ENCODE measurements at places on chromosomes 11 and 22. TPM values are rescaled to one million over a fixed set of nuclear protein-coding genes. Genes with fewer than 3 reads are reported as not detected.

Gene OR51B4
- total RNA-seq: not detected

DNA sequence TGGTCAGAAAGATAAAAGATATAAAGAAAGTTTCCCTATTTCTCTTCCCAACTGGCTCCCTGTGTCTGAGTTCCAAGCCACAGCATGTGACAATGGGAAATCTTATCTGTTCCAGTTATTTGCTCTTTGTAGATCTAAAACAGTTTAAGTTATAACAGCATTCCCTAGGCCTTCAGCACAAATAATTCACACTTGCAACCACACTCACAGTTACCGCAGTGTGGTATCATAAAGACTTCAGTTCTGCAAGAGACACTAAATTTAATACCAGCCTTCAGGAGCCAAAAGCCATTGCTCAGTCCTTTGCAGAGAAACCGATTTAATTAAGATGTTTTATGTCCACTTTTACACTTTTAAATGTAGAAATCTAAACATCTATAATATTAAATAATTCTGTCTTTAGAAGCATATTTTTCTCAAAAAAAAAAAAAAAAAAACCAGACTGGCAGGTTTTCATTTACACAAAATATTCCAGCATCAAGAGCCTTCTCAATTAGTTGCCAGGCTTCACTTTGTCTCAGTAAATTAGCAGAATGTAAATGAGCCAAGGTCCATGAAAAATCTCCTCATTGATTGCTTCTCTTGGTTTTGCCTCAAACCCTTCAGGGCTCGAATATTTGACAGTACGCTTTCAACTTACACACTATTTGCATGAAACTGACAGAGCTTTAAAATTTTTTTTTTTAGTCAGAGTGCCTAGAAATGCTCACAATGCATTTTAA lies 300.0 kb upstream of the DDI1 start:
- DNase-seq: no peak

DNA sequence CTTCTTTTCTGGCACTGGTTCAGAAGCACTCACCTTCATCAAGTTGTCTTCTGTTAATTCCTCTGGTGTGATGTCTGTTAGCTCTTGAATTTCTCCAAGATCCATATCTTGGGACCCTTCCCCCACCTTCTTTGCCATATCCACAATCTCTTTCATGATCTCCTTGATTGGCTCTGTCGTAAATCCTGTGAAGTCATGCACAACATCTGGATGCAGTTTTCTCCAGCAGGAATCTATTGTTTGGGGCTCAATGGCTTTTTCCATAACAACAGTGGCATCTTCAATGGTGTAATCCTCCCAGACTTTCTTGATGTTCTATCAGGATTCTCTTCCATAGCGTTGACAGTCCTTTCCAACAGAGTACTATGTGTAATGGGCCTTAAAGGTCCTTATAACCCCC lies 96.9 kb downstream of the CSTPP1 start:
- DNase-seq: no peak

- DNase-seq: no peak
These were observed 3.0 kb upstream of the SWAP70 start for GRCh38 chr11:9660886-9661285.

- no peak for DNase-seq
These were observed 3.4 kb downstream of the GNAZ start for GRCh38 chr22:23073526-23074229.

- no peak for DNase-seq
These were observed 51.8 kb downstream of the ALX4 start for GRCh38 chr11:44258190-44258489.
